GM12878 (cell line): ENCODE measurements at places on chromosomes 16 and 17. TPM values are rescaled to one million over a fixed set of nuclear protein-coding genes. Genes with fewer than 3 reads are reported as not detected.

- no peak for DNase-seq
Measured at GRCh38 chr17:71522383-71522782, 598.4 kb upstream of the SOX9 start.

DNA sequence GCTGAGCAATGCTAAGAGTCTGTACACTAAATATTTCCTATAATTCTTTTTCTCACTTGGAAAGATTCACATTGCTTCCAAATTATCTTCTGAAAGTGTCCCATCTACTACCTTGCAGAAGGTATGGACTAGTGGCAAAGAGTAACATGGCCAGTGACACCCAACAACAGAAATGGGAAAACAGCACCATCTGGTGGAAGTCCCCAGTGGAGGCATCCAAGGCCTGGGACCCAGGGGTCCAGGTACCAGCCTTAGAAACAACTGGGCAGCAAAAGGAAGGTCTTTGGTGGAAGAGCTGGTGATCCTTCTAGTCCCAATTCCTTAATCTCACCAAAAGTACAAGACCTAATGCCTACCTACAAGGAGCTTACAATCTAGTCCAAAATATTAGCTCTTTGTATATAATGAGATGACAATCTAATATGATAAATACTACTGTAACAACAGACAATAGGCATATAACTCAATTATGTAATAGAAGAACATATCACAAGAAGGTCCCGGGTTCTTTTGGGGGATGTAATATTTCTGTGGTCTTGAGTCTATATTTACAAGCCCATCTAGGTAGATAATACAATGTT lies 55.3 kb downstream of the SKAP1 start:
- DNase-seq = no peak

DNA sequence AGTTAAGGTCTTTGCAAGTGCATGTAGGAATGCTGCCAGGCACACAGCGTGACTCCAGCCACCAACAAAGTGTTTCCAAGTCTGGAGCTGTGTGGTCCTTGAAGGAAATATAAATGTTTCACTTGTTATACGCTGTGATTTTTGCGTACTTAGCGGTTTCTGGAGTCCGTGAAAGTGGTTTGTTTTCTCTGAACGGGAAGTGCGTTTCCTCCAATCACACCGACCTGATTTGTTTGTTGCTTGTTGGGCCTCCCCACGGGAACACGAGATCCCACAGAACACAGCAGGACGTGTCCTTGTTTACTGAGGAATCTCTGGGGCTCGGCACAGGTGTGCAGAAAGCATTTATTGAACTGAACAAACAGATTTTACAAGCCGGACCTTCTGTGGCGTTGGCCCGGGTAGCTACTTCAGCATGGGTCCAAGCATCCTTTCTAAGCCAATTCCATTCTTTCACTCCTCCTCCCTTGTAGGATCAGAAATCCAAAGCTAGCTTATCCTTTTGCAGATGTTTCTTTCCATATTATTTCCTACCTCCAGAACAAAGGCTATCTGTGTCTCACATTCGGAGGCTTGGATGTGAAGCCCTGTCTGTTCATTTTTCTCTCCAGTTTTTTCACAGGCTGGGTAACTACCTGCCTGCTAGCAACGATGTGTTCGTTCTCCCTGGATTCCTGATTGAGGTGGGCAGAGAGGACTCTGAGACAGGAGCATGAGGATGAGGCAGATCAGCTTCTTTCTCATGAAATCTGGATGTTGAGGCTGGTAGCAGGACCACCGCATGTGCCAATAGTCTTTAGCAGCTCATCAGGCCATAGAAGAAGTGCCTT lies 44.6 kb downstream of the ABAT start:
- no peak for DNase-seq

DNA sequence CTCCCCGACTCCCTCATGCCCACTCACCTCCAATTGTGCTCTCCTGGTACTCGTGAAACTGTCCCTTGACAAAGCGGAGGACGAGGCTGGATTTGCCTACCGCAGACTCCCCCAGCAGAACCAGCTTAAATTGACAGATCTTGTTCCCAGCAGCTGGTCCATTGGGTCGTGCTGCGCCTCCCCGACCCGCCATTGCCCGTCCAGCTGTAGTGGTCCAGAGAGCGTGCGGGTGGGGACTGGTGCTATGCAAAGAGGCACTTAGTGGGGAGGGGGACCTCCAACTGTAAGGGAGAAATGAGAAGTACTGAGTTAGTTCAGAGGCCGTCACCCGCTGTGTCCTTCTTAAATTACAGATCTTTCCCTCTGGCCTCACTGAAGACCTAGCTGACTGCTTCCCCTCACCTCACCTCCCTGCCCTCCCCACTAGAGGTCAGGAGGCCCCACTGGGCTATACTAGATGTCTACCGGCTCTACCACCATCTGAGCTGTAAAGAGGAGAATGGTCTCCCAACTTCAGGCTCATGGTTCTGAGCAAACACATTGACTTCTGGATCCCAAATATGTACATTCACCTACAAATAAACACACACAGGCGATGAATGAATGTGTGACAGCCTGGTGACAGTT lies 7.8 kb downstream of the HSPB9 start:
- DNase-seq = no peak

- no peak for DNase-seq
Measured at GRCh38 chr17:30519707-30520106, 42.5 kb downstream of the GOSR1 start.

Gene ZP2
- total RNA-seq = 0.21 TPM in 1 of 2 replicates, not detected in the other

DNA sequence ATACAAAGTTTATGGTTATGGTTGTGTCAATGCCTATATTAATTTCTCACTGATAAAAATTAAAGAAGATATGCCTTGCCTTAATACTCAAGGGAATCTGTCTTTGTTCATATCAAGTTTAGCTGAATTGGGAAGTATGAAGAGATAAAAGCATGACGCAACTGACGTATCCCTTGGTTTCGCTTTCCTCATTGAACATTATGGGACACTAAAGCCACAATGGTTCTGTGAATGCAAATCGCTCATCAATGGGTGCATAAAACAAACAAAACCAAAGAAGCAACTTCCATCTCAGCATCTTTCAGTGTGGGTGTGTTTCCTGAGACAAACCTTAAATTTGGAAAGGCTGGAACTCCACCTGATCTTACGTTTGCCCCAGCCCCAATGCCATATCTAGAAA lies 108.2 kb downstream of the NPIPB5 start:
- no peak for DNase-seq
